ENCODE measurements at places on chromosomes 7 and 10. TPM values are rescaled to one million over a fixed set of nuclear protein-coding genes. Genes with fewer than 3 reads are reported as not detected.

DNA sequence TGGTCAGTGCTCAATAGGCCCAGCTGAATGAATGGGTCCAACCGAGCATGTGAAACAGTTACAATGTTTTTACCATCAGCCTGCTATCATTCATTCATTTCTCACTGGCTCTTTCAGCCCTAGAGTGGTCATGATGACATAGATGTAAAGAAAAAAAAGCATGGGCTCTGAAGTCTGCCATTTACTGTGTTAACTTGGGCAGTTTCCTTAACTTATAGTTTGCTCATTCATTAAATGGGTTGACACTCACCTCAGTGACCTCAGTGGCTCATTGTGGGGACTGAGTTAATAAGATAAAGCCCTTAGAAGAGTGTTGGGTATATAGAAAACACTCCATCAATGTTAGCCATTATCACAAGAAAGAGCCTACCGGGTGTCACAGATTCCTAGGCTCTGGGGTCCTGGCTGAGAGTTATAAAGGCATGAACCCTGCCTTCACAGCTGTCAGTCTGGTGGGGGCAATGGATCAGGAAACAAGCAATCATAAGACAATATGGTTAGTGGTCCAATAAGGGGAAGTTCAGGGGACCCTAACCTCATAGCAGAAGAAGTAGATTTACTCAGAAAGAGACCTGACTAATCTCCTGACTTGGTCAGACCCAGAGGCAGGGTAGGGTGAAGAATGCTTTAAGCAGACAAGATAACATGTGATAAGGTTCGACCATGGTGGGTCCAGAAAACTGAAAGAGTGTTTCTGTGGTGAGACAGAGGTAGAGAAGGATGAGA is 29.7 kb upstream of the GPAM start:
- DNase-seq = no peak

DNA sequence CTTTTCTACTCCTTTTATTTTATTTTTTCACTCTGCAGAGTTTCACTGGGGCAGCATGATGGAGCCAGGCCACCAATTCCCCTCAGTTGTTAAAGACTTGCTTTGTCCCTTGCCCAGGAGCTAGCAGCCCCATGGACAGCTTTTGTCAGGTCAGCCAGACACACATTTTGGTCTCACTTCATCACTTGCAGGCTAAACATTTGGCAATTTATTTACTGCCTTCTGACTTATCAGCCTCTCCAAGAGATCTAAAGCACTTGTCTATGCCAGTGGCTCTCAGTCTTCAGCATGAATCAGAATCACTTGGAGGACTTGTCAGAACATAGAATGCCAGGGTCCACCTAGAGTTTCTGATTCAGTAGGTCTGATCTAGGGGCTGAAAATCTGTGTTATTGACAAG is 66.4 kb upstream of the GDF10 start:
- no peak for DNase-seq

Gene CYP3A4
- total RNA-seq = not detected

- no peak for DNase-seq
Observed at GRCh38 chr10:110456523-110457091, 41.1 kb upstream of the DUSP5 start.

DNA sequence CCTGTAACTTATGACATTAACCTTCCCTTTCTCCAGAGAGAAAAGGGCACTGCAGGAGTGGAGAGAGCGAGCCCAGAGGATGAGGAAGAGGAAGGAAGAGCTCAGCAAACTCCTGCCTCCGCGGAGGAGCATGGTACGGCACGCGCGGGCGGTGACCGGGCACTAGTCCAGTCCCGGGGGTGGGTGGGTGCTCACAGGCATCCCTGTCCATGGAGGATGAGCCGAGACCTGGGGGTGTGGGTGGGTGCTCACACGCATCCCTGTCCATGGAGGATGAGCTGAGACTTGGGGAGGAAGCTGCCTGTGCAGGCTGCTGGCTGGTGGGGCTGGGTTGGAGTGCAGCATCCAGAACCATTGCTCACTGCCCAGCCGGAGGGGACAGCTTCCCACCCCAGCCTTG is 23.8 kb downstream of the LRRC27 start:
- DNase-seq = no peak

DNA sequence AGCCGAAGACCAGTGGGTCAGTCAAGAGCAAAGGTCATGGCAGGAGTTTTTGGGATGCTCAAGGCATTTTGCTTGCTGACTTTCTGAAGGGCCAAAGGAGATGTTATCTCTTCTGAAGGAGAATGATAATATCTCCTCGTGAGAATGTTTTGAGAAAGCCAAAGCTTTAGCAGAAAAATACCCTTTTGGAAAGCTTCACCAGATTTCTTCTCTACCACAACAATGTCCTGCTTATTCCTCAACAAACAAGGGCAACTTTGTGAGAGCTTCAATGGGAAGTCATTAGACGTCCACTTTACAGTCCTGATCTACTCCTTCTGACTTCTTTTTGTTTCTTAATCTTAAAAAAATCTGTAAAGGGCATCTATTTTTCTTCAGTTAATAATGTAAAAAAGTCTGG is 132.8 kb upstream of the DNAJB12 start:
- DNase-seq = no peak

DNA sequence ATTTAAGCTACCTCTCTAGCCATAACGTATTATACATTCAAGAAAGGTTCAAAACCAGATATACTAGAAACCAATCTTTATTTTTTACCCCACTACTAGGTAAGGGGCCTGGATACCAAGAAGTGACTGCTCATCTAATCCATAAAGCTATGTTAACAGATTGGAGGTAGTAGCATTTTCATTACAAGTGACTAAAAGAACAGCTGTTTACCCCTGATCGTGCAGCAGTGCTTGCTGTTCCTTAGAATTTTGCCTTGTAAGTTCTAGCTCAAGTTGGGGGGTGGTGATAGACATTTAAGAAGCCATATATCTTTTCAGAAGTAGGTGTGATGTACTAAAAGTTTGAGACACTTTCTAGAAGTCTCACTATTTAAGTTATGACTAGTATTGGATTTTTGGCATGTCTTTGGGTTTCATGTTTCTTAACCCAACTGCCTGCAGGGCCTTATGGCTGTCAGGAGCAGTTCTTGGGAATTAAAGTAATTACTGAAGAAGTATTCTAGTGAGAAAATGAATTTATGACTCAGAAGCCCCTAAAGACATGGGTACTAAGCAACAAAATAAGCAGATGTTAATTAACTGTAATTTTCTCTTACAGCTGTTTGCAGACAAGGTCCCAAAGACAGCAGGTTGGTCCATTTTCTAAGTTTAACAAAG is 2.3 kb downstream of the PPIA start:
- no peak for DNase-seq

Gene EPDR1
- 1.1 TPM for total RNA-seq

GRCh38 chr10:78778444-78779338 is 290.1 kb upstream of the ZMIZ1 start:
- DNase-seq = no peak

Gene MSMB
- not detected for total RNA-seq

Gene TCF7L2
- 0.89 TPM for total RNA-seq

- no peak for DNase-seq
Observed at GRCh38 chr7:137020351-137020750, 151.9 kb downstream of the CHRM2 start.

Gene COL1A2
- total RNA-seq = 0.09 TPM

DNA sequence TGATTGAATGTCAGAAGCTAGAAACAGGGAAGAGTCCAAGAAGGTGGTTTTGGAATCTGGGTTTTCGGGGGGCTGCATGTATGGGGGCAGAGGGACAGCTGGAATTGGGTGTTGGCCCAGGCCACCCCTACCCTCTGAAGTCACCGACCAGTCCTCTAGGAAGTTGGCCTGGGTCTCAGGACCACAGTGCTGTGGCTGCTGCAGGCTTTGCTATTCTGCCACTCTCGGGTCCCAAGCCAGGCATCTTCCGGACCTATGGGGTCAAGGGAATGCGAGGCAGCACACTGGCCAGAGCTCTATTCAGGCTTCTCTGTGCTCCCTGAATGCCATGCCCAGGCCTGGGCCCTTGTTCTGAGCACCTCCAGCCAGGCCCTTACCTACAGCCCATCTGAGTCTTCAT is 13.2 kb downstream of the FGF8 start:
- no peak for DNase-seq

- peak; percentile 22 for DNase-seq
Observed at GRCh38 chr10:132665946-132666704, 119.8 kb downstream of the NKX6-2 start.

DNA sequence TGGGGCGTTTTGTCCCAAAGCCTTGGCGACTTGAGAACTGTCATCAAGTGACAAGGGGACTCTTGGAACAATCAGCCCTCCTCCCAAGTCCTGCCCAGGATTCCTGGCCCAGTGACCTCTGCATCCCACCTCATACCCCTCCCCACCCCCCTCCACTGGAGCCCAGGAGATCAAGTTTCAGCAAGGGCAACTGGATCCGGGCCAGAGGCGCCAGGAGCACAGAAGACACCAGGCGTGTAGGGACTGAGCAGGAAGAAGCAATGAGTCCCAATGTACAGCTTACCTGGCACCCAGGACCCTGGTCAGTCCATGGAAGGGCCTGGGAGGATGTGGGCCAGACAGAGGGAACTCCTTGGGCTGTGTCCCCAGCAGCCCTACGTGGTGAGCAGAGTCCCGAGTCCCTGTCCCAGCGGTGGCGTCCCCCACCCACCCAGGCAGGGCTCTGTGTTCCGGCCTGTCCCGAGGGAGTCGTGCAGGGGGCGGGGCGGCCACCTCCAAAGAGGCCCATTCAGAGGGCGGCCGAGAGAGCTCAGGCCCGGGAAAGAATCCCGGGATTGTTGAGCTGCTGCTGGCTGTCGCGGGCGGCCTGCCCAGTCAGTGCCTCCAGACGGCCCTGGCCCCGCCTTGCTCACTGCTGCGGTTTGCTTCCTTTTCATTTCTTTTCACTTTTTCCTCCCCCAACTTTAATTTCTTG is 254.1 kb downstream of the TNS3 start:
- no peak for DNase-seq

Data from CD8-positive, alpha-beta memory T cell (primary cell).